ENCODE measurements at places on chromosomes 5 and 9.

DNA sequence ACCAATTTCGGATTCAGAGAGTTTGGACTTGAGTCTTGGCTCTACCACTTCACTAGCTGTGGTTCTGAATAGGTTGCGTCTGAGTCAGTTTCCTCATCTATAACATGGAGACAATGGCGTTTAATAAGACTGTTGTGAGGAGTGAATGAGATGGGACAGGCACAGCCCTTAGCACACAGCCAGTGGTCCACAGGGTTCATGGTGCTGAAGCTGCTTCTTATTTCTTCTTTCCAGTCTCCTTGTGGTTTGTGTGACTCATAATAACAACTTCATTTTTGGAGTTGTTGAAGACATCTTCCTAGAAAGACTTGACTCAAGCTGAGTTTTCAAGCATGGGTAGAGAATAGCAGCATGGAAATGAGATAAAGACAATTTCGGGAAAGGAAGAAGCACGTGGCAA is 172.6 kb upstream of the PPP2R2B start:
- DNase-seq, result no peak

DNA sequence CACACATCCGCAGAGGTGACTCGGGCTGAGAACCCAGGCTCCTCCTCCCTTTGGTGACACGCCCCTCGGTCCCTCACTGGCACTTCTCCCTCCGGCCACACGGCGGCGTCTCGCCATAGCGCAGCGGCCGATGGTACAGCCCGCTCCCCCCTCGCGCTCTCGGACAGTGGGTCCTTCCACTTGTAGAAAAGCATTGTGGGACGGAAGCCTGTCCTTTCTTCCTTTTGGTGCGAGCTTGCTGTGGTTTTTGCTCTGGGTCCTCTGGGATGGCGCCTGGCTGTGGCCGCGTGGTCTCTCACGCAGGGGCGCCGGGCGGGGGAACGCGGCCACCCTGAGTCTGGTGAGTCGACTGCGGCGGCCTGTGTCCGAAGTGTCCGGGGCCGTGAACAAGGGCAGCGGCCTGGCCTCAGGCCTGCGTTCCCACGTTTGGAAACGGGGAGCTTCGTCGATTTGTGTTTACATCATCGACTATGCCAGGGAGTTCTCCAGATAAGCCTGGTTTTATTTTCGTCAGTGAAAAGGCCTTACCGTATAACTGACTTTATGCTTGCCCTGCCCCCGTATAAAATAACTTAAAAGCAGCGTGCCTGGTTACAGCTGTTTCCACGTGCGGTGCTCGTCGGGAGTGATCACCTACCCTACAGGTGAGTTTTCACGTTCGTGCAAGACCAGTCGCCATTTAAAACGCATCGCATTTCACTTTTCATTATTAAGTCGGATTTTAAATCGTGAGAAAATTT is 258.3 kb downstream of the EPB41L4A start:
- DNase-seq, result peak; percentile 95

- peak; percentile 89 for DNase-seq
These were observed 106.0 kb downstream of the FRMD3 start for GRCh38 chr9:83432104-83432627.

GRCh38 chr9:87122947-87123685 is 175.8 kb upstream of the GAS1 start:
- no peak for DNase-seq

DNA sequence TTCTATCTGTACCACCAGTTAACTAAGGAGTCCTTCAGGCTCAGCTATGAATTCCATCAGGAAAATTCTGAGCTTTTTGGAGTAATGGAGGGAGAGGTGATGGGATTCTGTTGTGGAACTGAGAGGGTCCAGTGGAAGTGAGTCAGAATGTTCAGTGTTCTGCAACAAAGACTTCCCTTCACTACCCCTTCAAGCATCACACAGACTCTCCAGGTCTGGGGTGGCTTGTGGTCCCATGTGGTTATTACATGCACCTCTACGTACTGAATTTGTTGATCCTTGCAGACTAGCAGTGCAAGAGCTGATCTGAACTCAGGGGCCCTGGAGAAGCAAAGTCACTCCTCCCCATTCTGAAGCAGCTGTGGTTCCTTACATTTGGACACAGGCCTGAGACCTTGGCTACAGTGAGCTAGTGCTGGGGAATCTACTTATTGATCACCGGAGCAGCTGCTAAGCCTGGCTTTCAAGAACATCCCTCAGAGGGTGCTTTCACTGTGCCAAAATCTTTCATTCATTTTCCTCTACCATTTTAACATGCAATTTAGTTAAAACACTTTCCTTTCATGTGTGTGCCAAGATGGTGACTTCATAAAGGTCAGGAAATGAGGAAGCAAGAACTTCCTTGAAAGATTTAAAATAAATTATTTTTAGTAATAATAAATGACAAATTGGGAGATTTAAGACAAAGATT is 75.0 kb upstream of the TNC start:
- DNase-seq, result no peak

- no peak for DNase-seq
These were observed 17.5 kb upstream of the DHFR start for GRCh38 chr5:80672140-80672736.

- no peak for DNase-seq
These were observed 20.7 kb upstream of the STARD4 start for GRCh38 chr5:111532886-111533582.

- no peak for DNase-seq
These were observed 1.1 kb downstream of the RELL2 start for GRCh38 chr5:141637767-141638419.

- no peak for DNase-seq
These were observed 34.5 kb downstream of the TBCA start for GRCh38 chr5:77741608-77742007.

DNA sequence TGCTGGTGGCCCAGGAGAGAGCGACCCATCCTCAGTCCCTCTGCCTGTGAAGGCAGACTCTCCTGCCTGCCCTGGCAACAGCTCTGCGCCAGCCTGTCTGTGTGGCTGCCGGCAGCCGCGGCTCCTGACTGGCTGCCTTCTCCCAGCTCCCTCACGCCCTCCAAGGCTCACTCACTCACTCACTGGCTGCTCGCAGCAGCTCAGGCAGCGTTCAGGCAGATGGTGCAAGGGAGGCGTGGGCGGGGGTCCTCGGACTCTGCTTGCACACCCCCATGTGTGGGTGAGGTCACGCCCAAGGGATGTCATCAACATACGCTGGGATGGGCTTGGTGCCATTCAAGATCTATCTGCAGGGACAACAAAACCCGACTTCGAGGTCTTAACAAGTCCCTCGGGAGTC is 66.7 kb downstream of the DAB2IP start:
- no peak for DNase-seq

DNA sequence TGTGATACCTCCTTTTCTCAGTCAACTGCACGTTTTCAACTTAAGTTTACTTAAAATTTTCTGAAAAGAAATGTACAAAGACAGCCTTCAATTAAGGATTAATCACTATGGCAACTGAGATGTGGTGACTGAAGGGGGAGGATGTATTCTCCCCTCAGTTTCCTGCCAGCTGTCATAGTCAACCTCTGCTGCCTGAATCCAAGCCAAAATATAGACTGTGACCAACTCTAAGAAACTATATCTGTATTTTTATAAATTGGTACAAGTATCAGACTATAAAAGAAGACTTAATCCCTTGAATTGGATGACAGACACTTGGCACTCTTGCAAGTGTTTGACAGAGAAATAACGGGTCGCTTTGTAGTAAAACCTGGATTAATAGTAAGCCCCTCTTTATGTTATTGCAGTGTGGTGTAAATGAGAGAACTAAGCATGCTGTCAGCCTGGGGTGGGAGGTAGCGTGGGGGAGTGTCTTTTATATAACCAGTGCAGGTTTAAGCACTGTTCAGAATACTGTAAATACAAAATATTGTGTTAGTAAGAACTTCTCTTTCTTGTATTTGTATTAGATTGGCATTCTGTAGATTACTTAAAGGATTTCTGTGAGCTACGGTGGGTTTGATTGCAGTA is 106.4 kb downstream of the ERCC6L2 start:
- no peak for DNase-seq

- DNase-seq, result no peak
These were observed 91.8 kb downstream of the PDE6A start for GRCh38 chr5:149852641-149853330.

DNA sequence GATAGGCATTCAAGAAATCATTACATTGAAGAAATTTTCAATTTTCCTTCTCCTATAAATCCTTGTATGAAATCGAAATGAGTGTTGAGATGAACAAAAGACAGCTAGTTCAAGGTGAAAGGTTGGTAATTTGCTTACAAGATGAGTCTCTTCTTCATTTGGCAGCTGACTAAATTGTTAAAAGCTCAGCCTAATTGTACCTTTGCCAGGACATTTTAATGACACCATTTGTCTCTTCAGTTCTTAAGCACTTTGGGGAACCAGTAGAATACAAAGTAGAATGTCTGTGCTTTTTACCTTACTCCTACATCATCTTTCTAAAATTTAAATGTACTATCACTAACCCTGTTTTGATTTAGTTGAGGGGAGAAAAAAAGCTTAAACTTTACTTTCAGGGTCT is 59.4 kb downstream of the GRAMD2B start:
- DNase-seq, result no peak

GRCh38 chr5:36665628-36666027 is 59.2 kb downstream of the SLC1A3 start:
- DNase-seq, result no peak

DNA sequence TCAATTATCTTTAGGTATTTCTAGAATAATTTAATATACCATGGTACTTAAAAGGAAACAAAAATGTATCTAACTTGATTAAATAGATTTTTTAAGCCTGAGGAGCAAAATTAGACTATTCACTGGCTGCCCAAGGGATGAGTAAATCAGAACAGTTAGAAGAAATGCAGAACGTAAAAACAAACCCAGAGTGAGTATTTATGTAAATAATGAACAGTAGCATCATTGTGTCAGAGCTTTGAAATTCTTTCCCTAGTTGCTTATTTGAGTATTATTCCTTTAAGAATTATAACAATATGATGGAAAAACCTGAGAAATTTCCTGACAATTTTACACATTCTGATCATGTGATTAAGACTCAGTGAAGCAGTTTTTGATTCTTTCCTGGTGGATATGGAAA is 200.9 kb downstream of the GDNF start:
- DNase-seq, result no peak

GRCh38 chr5:171715551-171715950 is 70.1 kb upstream of the SMIM23 start:
- DNase-seq, result no peak

DNA sequence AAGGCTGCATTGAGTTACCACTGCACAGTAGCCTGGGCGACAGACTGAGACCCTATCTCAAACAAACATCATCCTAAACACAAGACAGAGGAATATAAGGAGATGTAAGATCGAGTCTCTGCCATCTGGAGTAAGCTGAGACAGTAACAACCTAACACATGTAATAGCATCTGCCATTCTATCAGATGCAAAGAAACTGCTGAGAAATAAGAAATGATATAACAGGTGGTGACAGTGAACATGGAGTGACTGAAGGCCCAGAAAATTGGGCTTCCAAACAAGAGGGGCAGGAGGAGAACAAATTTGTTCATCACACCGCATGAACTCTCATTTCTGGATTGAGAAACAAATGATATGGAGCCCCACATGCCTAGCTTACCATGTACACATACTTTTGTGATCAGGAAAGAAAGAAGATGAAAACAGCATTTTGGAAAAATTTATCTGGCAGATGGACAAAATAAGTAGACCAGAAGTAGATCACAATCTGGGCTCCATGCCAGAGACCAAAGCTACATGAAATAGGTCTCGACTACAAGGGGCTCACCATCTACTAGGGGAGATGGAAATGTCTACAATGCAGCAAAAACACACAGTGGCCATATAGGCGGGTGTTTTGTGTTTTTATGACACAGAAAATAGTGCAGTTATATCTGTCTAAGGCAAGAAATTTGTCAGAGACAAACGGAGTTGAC is 45.5 kb downstream of the ECPAS start:
- DNase-seq, result no peak

DNA sequence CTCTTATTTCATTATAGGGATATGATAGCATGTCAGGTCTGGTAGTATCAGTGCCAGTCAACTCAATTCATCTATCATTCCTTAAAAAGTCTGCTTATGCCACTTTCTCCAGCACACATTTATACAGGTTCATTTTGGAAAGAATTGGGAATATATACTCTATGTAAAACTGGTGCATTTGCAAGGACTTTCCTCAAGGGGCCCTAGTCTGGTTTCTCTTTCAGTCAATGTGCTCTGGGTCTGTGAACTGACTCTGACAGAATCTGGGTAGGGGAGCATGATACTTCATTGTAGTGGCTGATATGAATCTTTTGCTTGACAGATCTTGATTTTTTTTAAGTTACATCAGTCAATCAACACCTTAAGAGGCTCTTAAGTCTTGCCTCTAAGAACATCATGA is 313.9 kb downstream of the HTR1A start:
- no peak for DNase-seq

GRCh38 chr5:33650911-33651310 is 210.1 kb downstream of the TARS1 start:
- DNase-seq, result no peak

DNA sequence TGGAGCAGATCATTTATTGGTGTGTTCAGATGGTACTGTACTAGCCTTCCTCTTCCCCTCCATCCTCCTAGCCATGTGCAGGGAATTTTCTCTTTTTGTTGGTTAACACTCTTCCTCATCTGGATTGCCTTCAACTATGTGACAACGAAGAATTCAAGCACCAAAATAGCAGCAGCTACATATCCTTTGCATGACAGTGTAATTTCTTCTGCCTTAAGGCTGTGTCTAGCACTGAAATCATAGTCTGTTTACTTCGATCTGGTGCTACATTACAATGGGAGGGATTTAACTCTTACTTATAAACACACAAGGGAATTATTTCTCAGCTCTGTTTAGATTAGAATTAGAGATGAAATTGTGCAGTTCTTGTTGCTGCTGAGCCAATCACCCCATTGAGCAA is 260.4 kb downstream of the ARL15 start:
- DNase-seq, result no peak

- no peak for DNase-seq
These were observed 136.3 kb downstream of the CEP120 start for GRCh38 chr5:123286891-123287290.

- DNase-seq, result no peak
These were observed 88.8 kb upstream of the PAM start for GRCh38 chr5:102666164-102666946.

GRCh38 chr5:53934151-53934820 is 373.8 kb downstream of the NDUFS4 start:
- DNase-seq, result no peak

DNA sequence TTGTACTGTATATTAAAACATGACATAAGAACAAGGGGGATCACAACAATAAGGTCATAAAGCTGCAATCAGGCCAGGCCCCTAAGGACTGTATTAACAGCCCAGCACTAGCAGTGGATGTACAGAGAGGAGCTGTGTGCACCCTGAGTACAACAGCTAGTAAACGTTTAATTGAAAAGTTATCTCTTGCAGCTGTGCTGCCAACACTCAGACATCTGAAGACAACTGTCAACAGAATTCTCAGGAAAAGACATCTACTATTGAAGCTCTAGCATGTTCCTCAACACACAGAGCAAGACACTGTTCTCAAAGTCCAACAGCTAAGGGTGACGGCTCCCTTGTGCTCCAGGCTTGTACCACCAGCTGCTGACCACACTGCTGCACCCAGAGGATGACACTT is 199.6 kb downstream of the DCP2 start:
- DNase-seq, result no peak

GRCh38 chr5:8396246-8396645 is 527.3 kb downstream of the MTRR start:
- DNase-seq, result no peak
